ENCODE measurements at places on chromosomes 4 and X. TPM values are rescaled to one million over a fixed set of nuclear protein-coding genes. Genes with fewer than 3 reads are reported as not detected.
A peak's percentile ranks its signal among the peaks of the same experiment; 100 is the strongest.

Gene TMEM47
- 39.7 TPM for total RNA-seq

Gene ITIH6
- total RNA-seq = not detected

Gene TSPAN7
- 12.9 TPM for total RNA-seq

DNA sequence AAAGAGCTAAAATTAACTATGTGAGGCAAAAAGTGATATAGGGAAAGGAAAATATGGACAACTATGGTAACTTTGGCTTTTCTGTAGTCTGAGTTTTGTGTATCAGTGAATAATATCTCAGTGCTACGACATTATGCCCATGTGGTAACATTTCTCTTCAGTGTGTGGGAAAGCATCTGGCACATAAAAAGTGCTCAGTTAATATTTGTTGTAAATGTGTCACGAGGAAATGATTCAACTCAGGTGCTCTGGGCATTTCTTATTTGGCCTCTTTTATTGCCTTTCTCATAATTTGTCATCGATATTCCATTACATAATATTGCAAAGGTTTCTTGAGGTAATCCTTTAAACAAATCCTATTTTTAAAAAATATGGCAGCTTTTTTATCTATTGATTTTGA, 17.6 kb downstream of the OFD1 start:
- no peaks in the 10 kb centered on the region for H3K27me3 ChIP-seq
- no peak overlapping the region for H3K27ac ChIP-seq
- peaks cover 28% of the 10 kb centered on the region for H3K4me1 ChIP-seq
- no peak for DNase-seq
- H3K4me3 ChIP-seq = no peak overlapping the region

- H3K36me3 ChIP-seq = no peaks in the 10 kb centered on the region
- no peaks in the 10 kb centered on the region for H3K4me1 ChIP-seq
- no peak overlapping the region for H3K27ac ChIP-seq
- H3K4me3 ChIP-seq = no peak overlapping the region
- no peaks in the 10 kb centered on the region for H3K27me3 ChIP-seq
Measured at GRCh38 chr4:143095447-143095846, 89.3 kb upstream of the USP38 start.

GRCh38 chr4:4260185-4260751, 12.2 kb upstream of the TMEM128 start:
- no peaks in the 10 kb centered on the region for H3K27me3 ChIP-seq
- H3K27ac ChIP-seq = no peak overlapping the region
- no peaks in the 10 kb centered on the region for H3K36me3 ChIP-seq
- H3K4me3 ChIP-seq = no peak overlapping the region

DNA sequence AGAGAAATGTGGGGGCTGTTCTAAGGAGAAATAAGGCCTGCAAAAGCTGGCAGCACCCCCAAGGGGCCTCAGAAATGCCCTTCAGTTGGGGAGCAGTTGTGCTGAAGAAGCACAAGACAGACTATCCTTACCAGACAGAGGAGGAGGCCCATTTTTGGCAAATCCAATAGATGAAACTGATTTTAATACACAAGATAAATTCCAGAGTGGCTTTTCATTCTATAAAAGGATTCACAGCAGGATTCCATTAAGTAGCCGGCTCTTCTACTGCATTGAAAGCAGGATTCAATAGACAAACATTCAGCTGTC, 8.1 kb downstream of the SEPTIN6 start:
- no peak overlapping the region for H3K4me3 ChIP-seq
- no peaks in the 10 kb centered on the region for H3K4me1 ChIP-seq
- no peaks in the 10 kb centered on the region for H3K27me3 ChIP-seq
- no peak for DNase-seq
- H3K27ac ChIP-seq = peak overlapping the region; percentile 37

GRCh38 chr4:74768857-74769525, 25.3 kb downstream of the BTC start:
- peak; percentile 26 for DNase-seq
- H3K4me1 ChIP-seq = peaks cover 24% of the 10 kb centered on the region

DNA sequence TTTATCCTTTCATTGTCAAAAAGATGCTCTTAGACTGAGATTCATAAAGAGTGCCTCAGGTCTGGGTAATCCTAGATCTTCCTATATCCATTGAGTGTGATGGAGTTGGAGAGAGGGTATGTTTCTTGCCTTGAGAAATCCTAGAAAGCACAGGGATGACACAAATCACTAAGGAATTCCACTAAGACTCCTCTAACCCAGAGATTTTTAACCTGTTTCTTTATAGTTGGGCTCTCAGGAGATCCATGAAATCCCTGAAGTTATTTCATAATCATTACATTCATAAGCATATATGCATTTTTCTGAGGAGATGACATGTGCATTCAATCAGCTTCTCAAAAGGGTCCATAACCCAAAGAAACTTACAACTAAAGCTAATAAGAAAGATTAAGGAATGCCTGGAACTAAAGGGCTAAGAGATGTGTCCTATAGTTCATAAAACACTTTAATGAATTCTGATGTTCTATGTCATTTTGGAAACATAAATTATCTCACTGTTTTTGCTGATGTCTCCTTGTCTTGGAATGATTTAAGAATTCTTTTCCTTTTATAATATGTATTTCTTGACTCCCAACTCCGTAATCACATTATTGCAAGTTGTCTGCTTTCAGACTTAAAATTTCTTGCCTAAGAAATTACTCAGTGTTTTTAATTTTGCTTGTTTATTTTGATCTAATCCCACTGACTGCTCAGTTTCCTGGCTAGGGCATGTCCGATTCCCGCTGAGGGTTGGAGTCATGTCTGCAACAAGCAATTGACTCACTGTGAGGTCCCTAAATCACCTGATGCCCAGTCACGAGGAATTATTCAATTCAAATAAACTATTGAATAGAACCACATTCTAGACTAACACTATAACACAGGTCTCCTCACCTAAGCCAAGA, 2.8 kb upstream of the AMTN start:
- H3K36me3 ChIP-seq = no peaks in the 10 kb centered on the region
- no peaks in the 10 kb centered on the region for H3K27me3 ChIP-seq
- no peaks in the 10 kb centered on the region for H3K4me1 ChIP-seq
- no peak overlapping the region for H3K27ac ChIP-seq

DNA sequence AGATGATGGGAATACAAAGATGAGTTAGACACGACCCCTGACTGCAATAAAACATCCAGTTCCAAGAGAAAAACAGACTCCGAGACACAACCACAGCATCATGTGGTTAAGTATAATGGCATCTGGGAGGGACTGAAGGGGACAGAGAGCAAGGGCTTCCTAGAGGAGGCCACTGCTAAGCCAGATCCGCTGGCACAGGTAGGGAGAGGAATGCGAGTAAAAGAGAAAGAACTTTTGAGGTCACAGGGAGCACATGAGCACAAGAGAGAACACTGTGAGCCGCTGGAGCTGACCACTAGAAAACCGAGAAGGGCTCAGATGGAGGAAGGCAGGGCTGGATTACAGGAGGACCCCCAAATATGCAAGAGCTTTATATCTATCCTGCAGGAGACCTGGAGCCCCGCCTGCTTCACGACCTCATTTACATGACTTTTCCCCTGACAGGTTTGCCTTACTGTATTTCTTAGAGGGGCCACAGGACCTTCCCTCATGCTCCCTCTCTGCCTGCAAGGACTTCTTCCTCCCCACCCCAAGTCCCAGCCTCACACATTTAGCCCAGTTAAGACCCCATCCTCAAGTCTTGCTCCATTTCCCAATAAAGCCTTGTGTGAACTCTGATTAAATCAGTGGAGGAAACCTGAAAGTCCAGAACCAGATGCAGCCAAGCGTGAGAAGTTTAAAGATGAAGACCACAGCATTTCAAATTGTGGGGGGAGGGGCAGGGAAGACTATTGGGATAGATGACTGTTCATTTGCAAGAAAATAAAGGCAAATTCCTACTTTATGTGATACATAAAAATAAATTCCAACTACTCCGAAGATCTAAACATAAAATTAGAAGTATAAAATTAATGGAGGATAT, 29.6 kb downstream of the MFAP3L start:
- no peak overlapping the region for H3K4me3 ChIP-seq
- no peak overlapping the region for H3K27ac ChIP-seq
- DNase-seq = no peak

DNA sequence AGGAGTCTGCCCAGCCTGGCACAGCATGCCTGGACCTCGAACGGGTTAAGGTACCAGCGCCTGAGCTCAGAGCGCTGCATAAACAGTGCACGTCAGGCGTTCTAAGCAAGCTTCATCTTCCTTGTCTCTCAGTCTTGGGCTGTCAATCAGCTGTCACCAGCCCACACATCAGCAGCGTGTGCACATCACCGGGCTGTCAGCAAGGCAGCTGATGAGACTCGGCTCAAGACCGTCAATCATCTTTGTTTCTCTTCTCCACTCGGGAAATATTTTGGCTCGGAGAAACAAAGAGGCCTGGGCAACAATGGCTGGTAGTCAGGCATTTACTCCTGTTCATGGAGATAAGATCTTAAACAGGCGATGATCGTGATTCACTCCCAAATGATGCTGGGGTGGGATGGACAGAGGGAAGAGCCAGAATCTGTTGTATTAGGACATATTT, 141.3 kb downstream of the LDB2 start:
- no peaks in the 10 kb centered on the region for H3K36me3 ChIP-seq
- no peak overlapping the region for H3K27ac ChIP-seq
- no peaks in the 10 kb centered on the region for H3K27me3 ChIP-seq
- H3K4me1 ChIP-seq = no peaks in the 10 kb centered on the region
- H3K4me3 ChIP-seq = no peak overlapping the region

- no peak overlapping the region for H3K4me3 ChIP-seq
- DNase-seq = peak; percentile 24
Measured at GRCh38 chrX:1466232-1466661, 13.5 kb upstream of the ASMTL start.

DNA sequence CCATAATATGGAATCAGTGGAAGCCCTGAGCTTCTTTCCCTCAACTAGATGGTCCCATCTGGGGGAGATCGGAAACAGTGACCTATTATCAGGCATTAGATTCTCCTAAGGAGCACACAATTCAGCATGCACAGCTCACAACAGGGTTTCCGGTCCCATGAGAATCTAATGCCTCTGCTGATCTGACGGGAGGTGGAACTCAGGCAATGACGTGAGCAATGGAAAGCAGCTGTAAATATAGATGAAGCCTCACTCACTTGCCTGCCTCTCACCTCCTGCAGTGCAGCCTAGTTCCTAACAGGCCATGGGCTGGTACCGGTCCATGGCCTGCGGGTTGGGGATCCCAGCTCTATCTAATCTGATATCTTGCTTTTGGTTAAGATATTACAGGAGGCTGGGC, 88.9 kb downstream of the COX7B2 start:
- H3K4me1 ChIP-seq = no peaks in the 10 kb centered on the region
- DNase-seq = no peak
- H3K4me3 ChIP-seq = no peak overlapping the region
- H3K27ac ChIP-seq = no peak overlapping the region
- no peaks in the 10 kb centered on the region for H3K27me3 ChIP-seq
- no peaks in the 10 kb centered on the region for H3K36me3 ChIP-seq

- DNase-seq = peak; percentile 67
- no peak overlapping the region for H3K4me3 ChIP-seq
- H3K4me1 ChIP-seq = no peaks in the 10 kb centered on the region
- no peaks in the 10 kb centered on the region for H3K27me3 ChIP-seq
Measured at GRCh38 chr4:146095091-146095690, 80.3 kb upstream of the LSM6 start.

All from stomach (tissue), 19 donors.